ENCODE measurements at places on chromosomes 7 and 10.

GRCh38 chr7:117062300-117062699, 109.0 kb downstream of the ST7 start:
- no peak for DNase-seq

DNA sequence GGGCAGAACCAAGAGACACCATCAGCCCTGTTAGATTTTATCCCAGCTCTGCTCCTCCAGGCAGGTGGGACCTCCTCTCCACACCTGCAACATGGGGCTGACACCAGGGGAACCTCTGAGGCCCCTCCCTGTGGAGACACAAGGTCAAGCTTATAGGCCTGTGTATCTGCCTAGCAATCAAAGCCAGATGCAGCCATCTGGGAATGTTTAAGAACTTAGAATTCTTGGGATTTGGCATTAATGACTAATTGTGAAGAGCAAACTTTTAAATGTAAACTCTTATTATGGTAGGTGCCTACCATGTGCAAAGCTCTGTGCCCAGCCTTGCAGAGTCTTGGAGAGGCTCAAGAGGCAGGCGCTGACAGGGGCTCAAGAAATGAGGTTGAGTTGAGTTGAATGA, 52.1 kb downstream of the TBATA start:
- no peak for DNase-seq

- DNase-seq, result no peak
These were observed 73.2 kb upstream of the CCAR1 start for GRCh38 chr10:68647672-68648341.

- no peak for DNase-seq
These were observed 18.9 kb downstream of the TAS2R39 start for GRCh38 chr7:143202161-143202560.

GRCh38 chr10:25811052-25811685, 122.9 kb upstream of the MYO3A start:
- no peak for DNase-seq

GRCh38 chr7:37495574-37496184, 47.0 kb upstream of the ELMO1 start:
- DNase-seq, result peak; percentile 47

DNA sequence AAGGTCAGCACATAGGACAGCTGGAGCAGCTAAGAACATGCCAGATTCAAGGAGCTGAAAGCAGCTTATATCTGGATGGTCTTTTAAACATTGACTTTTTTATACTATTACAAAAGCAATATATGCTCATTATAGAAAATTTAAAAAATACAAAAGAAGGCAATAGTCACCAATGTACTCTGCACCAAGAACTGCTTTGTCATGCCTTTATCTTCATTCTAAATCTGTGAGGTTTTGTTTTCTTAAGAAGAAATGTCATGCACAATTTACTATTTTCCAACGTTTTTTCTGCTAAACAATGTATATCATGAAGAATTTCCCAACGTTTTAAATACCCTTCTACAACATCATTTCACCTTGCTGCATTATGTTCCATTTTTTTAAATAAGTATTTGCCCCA, 2.8 kb downstream of the LIPM start:
- DNase-seq, result no peak

GRCh38 chr7:128938544-128939074, 882 bp downstream of the IRF5 start:
- peak; percentile 22 for DNase-seq

DNA sequence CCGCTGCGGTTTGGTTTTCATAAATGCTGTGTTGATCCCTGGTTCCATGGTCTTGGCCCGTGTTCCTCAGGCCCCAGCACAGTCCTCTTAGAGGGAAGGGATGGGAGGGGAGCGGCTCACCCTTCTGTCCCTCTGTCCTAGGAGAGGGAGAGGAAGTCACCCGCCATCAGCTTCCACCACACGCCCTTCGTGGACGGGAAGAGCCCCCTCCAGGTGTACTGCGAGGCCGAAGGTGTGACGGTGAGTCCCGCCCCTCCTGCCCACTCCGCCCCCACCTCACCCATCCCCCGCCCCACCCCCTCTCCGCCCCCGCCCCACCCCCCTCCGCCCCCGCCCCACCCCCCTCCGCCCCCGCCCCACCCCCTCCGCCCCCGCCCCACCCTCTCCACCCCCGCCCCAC, 37.5 kb upstream of the DPYSL4 start:
- no peak for DNase-seq

GRCh38 chr10:6320320-6321010, 117.7 kb downstream of the PFKFB3 start:
- DNase-seq, result no peak

- no peak for DNase-seq
These were observed 121.3 kb downstream of the PPP1R9A start for GRCh38 chr7:95028683-95029082.

DNA sequence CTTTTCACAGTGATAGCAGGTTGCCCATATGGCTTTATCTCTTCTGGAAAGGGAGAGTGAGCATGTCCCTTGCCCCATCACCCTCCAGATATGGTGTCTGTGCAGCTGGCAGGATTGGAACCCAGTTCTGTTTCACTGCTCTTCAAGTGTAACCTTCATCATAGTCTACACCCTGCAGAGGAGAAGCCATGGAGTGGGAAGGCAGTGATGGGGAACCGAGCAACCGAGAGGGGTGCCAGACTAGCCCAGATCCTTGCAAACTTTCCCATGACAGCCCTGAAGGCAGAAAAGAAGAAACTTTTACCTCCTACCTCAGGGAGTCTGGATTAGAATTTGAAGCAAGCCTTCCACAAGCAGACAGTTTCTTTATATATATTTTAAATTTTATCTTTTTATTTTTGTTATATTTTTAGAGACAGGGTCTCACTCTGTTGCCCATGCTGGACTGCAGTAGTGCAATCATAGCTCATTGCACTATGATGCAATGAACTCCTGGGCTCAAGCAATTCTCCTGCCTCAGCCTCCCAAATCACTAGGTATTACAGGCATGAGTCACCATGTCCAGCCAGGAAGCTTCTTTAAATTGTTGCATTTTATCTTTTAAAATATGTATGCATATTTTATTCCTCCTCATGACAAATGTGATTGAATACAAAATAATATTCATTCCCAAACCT, 133.3 kb downstream of the KCNMA1 start:
- no peak for DNase-seq

- no peak for DNase-seq
These were observed 597.9 kb upstream of the DPP6 start for GRCh38 chr7:153454306-153454705.

DNA sequence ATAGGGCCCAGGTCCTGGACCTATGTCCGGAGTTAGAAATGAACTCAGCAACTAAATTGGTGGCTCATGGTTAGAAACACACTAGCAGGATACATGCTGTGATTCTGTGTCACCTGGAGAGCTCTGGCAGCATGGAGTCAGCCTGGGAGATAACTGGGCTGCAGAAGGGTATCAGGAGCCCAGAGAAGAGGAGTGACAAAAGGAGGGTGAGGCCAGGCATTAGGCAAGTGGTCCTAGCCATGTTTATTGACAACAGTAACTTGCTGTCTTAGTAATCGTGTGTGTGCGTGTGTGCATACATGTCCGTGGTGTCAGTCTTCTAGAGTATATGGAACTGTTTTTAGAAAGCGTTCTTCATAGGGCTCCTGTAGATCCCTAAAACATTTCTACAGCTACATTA, 157.5 kb upstream of the PHYHIPL start:
- DNase-seq, result no peak

DNA sequence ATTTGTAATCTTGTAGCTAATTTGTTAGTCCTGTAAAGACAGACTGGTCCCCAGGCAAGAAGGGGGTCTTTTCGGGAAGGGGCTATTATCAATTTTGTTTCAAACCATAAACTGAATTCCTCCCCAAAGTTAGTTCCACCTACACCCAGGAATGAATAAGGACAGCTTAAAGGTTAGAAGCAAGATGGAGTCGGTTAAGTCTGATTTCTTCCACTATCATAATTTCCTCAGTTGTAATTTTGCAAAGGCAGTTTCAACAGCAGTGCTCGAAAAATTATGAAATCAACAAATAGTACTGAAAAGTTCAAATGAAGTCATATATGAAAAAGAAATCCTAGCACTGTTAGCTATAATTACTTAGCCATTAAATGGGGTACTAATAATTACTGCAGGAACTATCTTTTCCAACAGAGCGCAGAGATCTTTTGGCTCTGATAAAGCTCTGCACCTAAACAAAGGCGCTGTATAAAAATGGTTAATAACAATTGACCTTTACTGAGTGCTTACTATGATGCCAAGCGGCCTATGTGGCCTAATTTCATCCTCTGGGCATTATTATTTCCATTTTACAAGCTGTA, 756 bp upstream of the SEC24C start:
- no peak for DNase-seq

GRCh38 chr7:56097700-56098099, 4.9 kb upstream of the PHKG1 start:
- no peak for DNase-seq

DNA sequence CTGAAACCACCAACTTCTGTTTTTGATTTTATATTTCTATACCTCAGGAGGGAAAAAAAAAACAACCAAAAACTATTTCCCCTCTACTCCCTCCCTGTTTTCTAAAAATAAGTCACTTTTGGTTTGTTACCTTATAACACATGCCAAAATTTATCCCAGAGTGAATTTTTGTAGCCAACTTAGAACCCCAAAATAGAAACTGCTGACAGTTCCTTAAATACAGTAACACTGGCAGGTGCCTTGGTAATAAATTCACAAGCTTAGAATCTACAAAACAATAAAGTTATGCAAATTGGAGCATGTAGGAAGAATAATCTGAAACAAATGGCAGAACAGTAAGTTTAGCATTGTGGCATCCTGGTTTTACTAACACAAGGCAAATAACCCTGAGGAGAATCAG, 165.0 kb upstream of the HDAC9 start:
- DNase-seq, result no peak

GRCh38 chr7:3463696-3464095, 162.6 kb downstream of the SDK1 start:
- no peak for DNase-seq

DNA sequence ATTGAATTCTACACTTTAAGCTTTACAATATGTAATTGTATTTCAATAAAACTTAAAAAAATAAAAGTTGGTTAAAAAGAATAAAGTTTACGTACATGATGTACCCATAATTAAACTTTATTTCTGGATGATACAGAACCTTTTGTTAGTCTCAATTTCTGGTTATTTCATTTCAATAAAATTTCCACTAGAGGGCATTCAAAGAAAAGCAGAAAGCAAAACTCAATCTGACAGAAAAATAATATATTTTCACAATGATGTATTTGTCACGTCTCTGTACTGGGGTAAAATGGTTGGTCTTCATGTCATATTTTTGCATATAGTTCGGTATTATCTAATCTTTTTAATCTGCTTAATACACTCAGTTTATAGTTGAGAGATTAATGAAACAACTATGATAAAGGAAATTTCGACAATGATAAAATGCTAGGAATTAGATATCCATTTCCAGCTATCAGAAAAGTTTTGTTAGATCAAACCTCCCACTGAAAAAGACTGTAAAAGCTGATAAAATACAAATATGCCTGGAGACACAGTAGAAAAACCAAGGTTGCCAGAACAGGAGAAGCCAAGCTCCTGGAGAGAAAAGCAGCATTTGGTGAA, 27.4 kb downstream of the ASZ1 start:
- DNase-seq, result no peak

- DNase-seq, result no peak
These were observed 21.9 kb downstream of the DPY19L1 start for GRCh38 chr7:35015346-35015859.

DNA sequence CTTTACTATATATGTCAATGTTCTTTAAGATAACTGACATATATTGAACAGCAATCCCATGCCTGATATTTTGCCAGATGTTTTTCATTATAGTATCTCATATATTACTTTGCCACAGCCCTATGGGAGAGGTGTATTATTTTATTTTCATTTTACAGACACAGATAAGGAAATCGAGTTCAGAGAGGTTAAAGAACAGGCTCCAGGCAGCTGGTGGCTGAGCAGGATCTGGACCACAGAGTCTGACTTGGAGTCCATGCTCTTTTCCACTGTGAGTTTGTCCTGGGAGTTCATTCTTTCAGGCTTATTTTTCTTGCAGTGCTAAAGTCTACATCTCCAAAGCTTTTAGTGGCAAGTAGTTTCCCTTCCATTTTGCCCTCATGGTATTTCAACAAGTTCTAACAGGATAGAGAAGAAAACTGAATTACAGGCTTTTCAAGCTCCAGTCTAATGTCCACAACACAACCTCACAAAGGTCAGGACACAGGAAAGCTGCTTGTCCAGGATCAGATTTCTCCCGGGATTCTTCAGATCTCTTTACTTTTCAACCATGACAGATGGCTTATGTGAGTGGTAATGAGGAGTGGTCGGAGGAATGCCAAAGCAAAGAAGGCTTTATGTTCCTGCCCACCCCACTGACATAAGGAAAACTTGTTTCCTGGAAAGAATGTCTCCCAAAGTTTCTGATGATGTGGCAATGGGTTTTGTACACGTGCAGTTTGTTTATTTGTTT, 13.1 kb upstream of the SLC35B4 start:
- DNase-seq, result no peak

DNA sequence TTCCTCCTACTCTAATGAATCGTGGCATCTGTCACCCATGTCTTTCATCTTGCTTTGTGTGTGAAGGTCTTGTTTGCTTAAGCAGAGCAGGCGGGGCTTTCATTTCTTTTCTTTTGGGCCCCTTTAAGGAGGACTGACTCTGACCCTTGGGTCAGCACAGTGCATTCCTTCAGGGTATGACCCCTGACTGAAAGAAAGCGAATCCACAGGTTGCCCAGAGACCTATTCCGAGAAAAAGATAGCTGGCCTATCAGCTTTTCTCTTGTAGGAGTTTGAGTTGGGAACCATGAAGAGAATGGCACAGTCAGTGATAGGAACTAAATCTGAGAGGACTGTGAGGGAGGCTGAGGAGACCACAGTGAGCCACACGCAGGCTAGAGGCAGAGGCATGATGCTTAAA, 193.2 kb upstream of the CDCA7L start:
- DNase-seq, result no peak

- no peak for DNase-seq
These were observed 6.2 kb downstream of the NKX6-2 start for GRCh38 chr10:132779549-132780294.

GRCh38 chr10:132590094-132590751, 52.6 kb downstream of the INPP5A start:
- DNase-seq, result no peak

- no peak for DNase-seq
These were observed 314.6 kb downstream of the AUTS2 start for GRCh38 chr7:69912846-69913245.

Measured in CD4-positive, alpha-beta T cell treated with Interleukin-1 beta for 1 hour (primary cell).